Muscle of leg (tissue), 16 donors: ENCODE measurements at places on chromosomes 7 and 10.

DNA sequence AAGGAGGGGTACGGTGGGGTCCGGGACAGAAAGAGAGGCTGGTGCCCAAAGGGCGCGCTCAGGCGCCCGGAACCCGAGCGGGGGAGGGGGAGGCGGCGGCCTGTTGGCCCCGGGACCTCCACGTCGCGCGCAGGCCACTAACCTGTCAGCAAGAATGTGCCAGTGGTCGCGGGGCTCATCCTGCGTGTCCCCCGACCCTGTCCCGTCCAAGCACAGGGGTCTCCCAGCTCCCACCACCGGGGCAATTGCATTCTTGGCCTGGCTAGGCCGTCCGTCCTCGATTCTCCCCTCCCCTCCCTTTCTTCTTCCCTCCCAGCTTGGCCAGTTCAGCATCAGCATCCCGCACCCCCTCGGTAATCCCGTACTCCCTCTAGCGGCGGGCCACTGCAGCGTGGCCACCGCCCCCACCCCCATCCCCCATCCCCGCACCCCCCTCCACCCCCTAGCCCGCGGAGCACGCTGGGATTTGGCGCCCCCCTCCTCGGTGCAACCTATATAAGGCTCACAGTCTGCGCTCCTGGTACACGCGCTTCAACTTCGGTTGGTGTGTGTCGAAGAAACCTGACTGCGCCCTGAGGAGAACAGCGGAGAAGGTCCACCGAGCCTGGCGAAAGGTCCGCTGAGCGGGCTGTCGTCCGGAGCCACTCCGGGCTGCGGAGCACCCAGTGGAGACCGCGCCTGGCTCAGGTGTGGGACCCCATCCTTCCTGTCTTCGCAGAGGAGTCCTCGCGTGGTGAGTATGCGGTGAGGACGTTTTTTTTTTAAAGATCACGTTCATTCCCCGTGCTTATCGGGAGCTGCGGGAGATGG, at the start of gene SGCE:
SGCE (minus strand) TSS at position 286 of the 810 bp plus-strand sequence; CDS start at position 251, 35 bp downstream.
- peaks cover 2% of the 10 kb centered on the region for H3K36me3 ChIP-seq
- DNase-seq: peak; percentile 94
- H3K27me3 ChIP-seq: no peaks in the 10 kb centered on the region
- H3K4me1 ChIP-seq: peaks cover 4% of the 10 kb centered on the region

GRCh38 chr7:96321031-96321657, 754 bp downstream of the SLC25A13 start:
- H3K4me3 ChIP-seq: peak overlapping the region; percentile 98
- peak; percentile 97 for DNase-seq
- no peaks in the 10 kb centered on the region for H3K27me3 ChIP-seq
- peaks cover 9% of the 10 kb centered on the region for H3K4me1 ChIP-seq

DNA sequence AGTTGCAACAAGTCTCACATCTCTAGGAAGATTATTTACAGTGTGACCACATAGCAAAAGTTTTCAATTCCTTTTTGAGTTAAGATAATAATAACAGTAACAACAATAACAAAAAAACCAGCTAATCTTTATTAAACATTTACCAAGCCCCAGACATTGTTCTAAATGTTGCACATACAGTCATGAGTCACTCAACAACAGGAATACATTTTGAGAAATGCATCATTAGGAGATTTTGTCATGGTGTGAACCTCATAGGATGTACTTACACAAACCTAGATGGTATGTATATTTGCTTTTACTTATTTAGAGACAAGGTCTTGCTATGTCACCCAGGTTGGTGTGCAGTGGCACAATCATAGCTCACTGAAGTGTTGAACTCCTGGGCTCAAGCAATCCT, 52.0 kb downstream of the SPAM1 start:
- no peaks in the 10 kb centered on the region for H3K4me1 ChIP-seq
- H3K27me3 ChIP-seq: no peaks in the 10 kb centered on the region
- no peak for DNase-seq

DNA sequence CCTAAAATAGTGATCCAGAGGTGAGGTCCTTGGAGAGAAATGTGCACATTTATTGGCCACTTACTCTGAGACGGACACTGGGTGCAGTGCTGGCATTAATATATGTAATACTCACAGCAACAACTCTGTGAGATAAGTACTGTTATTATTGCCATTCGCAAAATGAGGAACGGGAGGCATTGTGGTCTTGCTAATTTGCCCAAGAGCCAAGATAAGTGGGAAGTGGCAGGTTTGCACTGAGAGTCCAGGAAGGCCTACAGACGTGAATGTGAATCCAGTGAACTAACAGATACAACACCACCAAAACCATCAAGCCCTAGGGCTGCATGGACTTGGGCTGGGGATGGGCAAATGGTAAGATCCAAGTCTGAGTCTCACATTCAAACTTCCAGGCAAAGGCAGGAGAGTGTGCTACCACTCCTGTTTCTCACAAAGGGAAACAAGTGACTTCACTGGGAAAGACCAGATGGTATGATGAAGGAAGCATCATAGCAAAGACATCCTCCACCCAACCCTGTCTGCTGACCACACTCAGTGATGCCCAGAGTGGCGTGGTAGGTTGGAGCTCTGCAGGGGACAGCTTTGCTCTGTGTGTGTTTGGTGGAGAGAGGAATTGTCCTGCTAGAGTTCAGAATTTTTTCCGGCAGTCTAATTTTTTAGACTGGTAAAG, 19.2 kb downstream of the TMEM273 start:
- H3K36me3 ChIP-seq: no peaks in the 10 kb centered on the region
- no peak for DNase-seq
- H3K4me3 ChIP-seq: no peak overlapping the region
- no peak overlapping the region for H3K27ac ChIP-seq

GRCh38 chr10:51691135-51691534, 8.3 kb downstream of the CSTF2T start:
- H3K4me1 ChIP-seq: no peaks in the 10 kb centered on the region
- no peak overlapping the region for H3K27ac ChIP-seq
- no peak overlapping the region for H3K4me3 ChIP-seq
- no peaks in the 10 kb centered on the region for H3K36me3 ChIP-seq
- no peaks in the 10 kb centered on the region for H3K27me3 ChIP-seq

DNA sequence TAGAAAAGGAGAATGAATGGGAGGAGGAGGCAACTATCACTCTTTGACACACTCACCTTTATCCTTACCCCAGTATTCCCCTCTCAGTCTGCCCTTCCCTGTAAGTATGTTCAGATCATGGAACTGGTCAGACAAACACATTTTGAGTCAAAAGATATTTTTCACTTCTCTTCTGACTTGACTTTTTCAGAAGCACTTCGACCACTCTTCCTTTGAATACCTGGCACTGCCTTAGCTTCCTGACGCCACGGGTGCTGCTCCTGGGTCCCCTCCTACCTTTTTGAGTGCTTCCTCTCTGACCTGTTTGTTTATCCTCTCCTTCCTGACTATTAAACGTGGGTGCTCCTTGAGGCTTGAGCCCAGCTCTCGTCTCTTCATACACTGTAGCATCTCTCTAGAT, 19.8 kb upstream of the C10orf67 start:
- H3K27me3 ChIP-seq: no peaks in the 10 kb centered on the region
- DNase-seq: no peak
- H3K4me3 ChIP-seq: no peak overlapping the region
- no peaks in the 10 kb centered on the region for H3K4me1 ChIP-seq

- no peak overlapping the region for H3K27ac ChIP-seq
- H3K4me1 ChIP-seq: no peaks in the 10 kb centered on the region
- H3K4me3 ChIP-seq: no peak overlapping the region
- no peaks in the 10 kb centered on the region for H3K36me3 ChIP-seq
These were observed 267.9 kb upstream of the CNTNAP2 start for GRCh38 chr7:145848691-145849090.

DNA sequence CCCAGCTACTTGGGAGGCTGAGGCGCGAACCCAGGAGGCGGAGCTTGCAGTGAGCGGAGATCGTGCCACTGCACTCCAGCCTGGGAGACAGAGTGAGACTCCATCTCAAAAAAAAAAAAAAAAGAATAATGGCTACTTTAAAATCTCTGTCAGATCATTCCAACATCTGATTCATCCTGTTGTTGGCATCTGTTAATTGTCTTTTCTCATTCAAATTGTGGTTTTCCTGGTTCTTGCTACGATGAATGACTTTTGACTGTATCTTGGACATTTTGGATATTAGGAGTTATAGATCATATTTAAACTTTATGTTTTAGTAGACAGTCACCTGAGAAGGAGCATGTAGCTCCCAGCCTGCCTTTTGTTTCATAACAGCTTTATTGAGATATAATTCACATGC, 8.5 kb downstream of the TPST1 start:
- no peaks in the 10 kb centered on the region for H3K27me3 ChIP-seq
- H3K36me3 ChIP-seq: no peaks in the 10 kb centered on the region
- H3K4me1 ChIP-seq: no peaks in the 10 kb centered on the region
- no peak for DNase-seq
- no peak overlapping the region for H3K27ac ChIP-seq

GRCh38 chr10:21681156-21681555, 147.1 kb downstream of the MLLT10 start:
- H3K36me3 ChIP-seq: no peaks in the 10 kb centered on the region
- no peak overlapping the region for H3K4me3 ChIP-seq
- H3K27ac ChIP-seq: no peak overlapping the region
- H3K27me3 ChIP-seq: no peaks in the 10 kb centered on the region

- no peaks in the 10 kb centered on the region for H3K27me3 ChIP-seq
- no peak for DNase-seq
- no peak overlapping the region for H3K4me3 ChIP-seq
- H3K4me1 ChIP-seq: no peaks in the 10 kb centered on the region
- H3K36me3 ChIP-seq: peaks cover 7% of the 10 kb centered on the region
- H3K27ac ChIP-seq: no peak overlapping the region
These were observed 57.9 kb upstream of the INSYN2A start for GRCh38 chr10:127254276-127254675.

DNA sequence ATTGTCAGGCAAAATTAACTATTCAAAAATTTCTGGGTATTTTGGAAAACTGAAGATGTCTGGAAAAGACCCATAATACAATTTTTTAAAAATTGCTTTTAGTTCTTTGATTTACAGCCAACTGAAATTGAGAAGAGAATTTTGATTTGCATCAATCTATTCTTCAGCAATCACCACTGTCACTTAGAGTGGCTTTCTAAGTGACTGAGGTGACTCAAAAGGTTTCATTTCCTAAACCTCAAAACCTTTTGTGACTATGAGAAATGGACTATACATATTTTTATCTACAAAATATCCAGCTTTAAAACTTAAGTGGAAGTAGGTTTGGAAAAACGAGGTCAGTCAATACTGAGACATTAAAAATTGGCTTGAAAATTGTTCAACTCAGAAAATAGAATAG, 60.0 kb downstream of the ENO4 start:
- H3K4me1 ChIP-seq: no peaks in the 10 kb centered on the region
- H3K27me3 ChIP-seq: no peaks in the 10 kb centered on the region
- H3K27ac ChIP-seq: no peak overlapping the region

DNA sequence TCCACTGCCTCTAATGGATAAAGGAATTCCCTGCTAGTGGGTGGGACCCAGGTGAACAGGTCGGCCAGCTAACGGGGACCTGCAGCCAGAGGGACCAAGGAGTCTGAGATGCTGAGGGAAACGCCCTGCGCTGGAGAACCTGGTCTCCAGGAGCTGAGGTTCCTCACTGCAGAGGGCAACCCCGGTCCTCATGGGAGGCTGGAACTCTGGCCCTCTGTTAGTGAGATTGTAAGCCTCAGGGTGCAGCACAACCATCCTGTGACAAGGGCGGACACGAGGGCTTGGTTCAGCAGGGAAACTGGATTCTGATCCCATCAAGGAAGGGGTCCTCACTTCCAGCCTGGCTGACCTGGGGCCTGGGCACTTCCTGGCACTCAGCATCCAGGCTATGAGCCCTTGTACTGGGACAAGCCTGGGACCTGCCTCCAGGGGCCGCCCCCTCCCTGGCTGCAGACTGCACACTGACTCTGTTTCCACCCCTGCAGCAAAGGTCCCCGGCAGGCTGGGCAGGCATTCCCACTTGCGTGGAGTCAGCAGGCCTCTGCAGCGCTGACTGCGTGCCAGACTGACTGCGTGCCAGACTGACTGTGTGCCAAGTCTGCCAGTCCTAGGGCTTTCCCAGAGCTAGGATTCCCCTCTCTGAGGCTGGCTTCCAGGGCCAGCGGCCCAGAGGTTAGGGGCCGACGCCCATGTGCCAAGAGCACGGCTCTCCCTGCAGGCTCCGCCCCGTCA, 143.2 kb downstream of the MAPK8 start:
- DNase-seq: no peak
- H3K4me3 ChIP-seq: no peak overlapping the region
- H3K4me1 ChIP-seq: peaks cover 5% of the 10 kb centered on the region
- H3K27me3 ChIP-seq: no peaks in the 10 kb centered on the region

GRCh38 chr10:6743291-6743849, 163.3 kb upstream of the PRKCQ start:
- H3K27ac ChIP-seq: no peak overlapping the region
- H3K27me3 ChIP-seq: no peaks in the 10 kb centered on the region
- no peak for DNase-seq
- H3K36me3 ChIP-seq: no peaks in the 10 kb centered on the region
- H3K4me1 ChIP-seq: peaks cover 3% of the 10 kb centered on the region

- no peaks in the 10 kb centered on the region for H3K27me3 ChIP-seq
- no peaks in the 10 kb centered on the region for H3K36me3 ChIP-seq
- no peak overlapping the region for H3K27ac ChIP-seq
- no peak for DNase-seq
These were observed 4.3 kb downstream of the TMEM273 start for GRCh38 chr10:49183596-49184542.

DNA sequence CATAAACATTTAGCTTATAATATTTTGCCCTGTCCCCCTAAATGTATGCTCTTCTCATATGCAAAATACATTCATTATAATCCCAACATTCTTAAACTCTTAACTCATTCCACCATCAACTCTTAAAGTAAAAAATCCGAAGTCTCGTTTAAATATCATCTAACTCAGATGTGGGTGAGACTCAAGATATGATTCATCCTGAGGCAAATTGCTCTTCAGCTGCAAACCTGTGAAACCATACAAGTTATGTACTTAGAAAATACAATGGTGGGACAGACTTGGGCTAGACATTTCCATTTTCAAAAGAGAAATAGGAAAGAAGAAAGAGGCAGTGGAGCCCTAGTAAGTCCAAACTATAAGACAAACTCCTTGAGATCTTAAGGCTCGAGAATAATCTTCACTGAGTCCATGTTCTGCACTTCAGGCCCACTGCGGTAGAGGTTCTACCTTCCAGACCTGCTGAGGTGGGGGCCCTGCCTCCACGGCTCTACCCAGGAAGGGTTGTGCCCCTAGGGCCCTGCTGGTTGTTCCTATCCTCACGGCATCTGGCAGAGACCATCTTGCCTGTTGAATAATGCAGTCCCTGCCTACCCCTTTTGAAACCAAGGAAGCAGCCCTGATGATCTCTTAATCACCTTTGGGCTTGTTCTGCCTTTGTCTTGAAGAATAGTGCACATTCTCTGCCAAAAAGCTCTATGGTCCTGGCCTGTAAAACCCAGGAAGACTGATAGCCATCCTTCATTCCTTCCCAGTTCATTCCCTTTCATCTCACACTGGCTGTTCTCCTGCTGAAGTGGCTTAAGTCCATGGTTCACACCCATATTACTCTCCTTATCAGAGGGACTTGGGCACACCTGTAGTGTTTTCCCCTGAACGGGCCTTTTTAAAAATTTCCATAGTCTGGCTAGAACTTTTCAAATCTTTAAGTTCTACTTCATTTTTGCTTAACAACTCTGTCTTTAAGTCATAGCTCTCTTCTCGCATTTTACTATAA, 37.3 kb downstream of the INPP5F start:
- H3K36me3 ChIP-seq: no peaks in the 10 kb centered on the region
- H3K27ac ChIP-seq: no peak overlapping the region
- H3K4me3 ChIP-seq: no peak overlapping the region
- DNase-seq: no peak
